ENCODE measurements at places on chromosomes 12 and 14.

- no peak overlapping the region for H3K4me3 ChIP-seq
- H3K27ac ChIP-seq, result no peak overlapping the region
- no peaks in the 10 kb centered on the region for H3K36me3 ChIP-seq
Measured at GRCh38 chr12:91274916-91275315, 92.3 kb upstream of the DCN start.

DNA sequence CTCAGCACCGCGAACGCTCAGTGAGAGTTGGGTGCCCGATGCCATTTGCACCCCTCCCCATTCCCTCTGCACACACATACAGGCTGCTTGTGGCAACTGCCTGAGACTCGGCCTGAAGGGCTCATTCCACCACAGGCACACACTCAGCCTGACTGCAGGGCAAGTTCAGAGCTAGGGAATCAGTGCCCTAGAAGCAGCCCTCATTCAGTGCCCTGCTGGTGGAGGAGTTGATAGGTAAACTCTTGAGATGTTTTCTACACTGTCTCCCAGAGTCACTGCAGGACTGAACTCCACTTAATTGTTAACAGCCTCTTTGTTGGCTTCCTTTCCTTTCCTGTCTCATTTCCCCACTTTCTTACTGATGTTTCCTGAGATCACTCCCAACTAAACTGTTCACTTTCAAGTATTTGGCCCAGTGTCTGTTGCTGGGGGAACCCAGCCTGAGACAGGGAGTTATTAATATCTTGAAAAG lies 16.9 kb downstream of the PPP1R36 start:
- H3K27ac ChIP-seq, result no peak overlapping the region
- no peak for DNase-seq
- no peaks in the 10 kb centered on the region for H3K36me3 ChIP-seq
- H3K4me3 ChIP-seq, result no peak overlapping the region

- DNase-seq, result no peak
- no peak overlapping the region for H3K27ac ChIP-seq
- H3K4me1 ChIP-seq, result no peaks in the 10 kb centered on the region
- no peaks in the 10 kb centered on the region for H3K36me3 ChIP-seq
- H3K4me3 ChIP-seq, result no peak overlapping the region
Measured at GRCh38 chr12:70227911-70228310, 15.3 kb upstream of the CNOT2 start.

DNA sequence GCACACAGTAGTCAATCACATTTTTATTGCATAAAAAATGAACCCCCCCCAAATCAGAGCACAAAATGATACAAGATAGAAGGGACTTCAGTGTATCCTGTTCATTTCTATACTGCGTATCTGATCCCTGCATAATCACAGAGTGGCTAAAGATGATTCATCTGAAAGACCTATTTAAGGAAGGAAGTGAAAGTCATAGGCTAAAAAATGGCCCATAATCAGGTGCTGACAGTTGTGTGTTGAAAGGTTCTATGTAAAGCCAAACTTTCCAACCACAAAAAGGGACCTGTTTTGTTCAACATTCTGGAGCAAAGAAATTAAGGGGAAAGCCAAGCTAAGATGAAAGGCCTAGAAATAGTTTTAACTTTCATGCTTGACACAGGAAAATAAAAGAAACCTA lies 147.8 kb upstream of the ATP2B1 start:
- H3K4me1 ChIP-seq, result peaks cover 25% of the 10 kb centered on the region
- H3K27ac ChIP-seq, result peak overlapping the region; percentile 6
- no peaks in the 10 kb centered on the region for H3K27me3 ChIP-seq
- no peak overlapping the region for H3K4me3 ChIP-seq
- no peak for DNase-seq
- peaks cover 4% of the 10 kb centered on the region for H3K36me3 ChIP-seq

DNA sequence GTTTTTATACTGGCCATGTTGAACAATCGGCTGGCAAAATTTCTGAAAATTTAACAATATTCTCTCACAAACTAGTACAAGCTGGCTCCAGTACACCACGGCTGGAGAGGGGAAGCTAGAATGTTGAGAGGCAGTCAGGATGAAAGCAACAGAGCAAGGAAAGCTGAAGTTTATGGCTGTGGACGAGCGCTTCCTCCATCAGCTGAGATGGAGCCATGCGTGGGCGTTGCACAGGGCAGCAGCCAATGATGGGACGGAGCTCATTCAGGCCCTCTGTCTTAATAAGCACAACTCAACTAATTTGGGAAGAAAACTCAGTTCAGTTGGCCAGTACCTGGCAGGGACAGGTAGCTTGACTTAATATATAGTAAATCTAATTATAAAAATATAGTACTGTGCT lies 14.1 kb upstream of the DCP1B start:
- DNase-seq, result no peak
- peaks cover 23% of the 10 kb centered on the region for H3K27me3 ChIP-seq
- no peaks in the 10 kb centered on the region for H3K36me3 ChIP-seq

DNA sequence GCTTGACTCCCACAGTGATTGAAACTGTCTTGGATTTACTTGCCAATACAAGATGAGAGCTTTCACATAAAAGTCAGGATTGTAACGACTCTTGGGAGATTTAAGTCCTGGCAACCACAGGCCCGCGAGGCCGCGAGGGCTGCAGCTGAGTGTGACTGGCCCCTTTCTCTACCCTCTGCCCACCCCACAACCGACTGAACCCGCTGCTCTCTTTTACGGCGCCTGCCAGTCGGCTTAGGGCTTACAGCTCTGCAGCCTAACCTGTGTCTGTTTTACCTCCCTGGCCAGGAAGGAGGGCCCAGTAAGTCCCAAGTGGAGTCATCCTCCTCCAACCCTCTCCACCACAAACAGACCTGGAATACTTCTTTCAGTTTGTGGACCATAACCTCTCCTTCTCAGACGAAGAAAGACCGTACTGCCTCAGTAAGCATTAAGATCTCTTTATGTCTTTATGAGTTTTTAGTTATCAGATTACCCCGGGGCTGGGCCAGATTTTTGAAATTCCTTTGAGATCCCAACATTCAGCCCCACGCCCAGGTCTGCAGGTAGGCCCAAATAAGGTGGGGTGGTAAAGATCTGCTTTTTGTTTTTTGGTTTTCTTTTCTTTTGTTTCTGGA lies 12.6 kb upstream of the TIGAR start:
- no peak overlapping the region for H3K27ac ChIP-seq
- no peaks in the 10 kb centered on the region for H3K27me3 ChIP-seq
- H3K4me1 ChIP-seq, result peaks cover 2% of the 10 kb centered on the region
- no peak overlapping the region for H3K4me3 ChIP-seq

DNA sequence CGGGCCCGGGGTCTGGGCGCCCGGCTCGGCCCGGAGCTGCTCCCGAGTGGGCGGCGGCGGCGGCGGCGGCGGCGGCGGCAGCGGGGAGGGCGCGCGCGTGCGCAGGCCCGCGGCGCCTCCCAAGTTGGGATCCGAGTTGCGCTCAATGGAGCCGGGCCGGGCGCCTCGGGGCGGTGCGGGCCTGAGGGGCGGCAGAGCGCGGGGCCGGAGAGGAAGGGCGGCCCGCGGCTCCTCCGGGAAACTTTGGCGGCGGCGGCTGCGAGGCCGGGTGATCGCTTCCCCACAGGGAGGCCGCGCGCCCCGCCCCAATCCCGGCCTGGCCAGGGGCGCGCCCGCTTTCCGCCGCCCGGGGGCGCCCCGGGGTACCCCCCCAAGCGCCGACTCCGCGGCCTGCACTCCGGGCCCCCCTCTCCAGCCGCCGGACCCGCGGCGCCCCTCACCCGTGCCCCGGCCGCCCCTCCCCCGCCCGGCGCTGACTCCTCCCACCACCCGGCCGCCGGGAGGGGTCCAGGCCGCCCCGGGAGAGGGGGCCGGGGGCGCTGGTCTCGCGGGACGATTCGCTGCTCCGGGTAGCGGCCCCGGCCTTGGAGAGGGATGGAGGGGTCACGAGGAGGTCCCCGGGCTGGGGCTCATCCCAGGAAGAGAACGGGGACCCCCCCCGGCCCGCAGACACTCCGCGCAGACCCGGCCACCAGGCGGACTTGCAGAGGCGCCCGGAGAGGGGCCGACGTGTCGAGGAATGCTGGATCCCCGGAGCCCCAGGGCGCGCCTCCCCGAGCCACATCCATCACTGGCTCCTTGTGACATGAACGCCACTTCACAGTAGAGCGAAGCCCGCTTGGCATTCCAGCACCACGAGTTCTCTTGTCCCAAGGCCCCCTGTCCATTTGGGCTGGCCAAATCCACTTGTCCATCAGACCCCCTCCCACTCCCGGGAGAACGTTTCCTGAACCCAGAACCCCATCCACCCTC lies at the start of gene RILPL1:
Gene RILPL1 (minus strand): TSS at position 48 of the 972 bp plus-strand sequence. CDS start 237 bp downstream, outside the sequence.
- H3K36me3 ChIP-seq, result no peaks in the 10 kb centered on the region
- peaks cover 16% of the 10 kb centered on the region for H3K27me3 ChIP-seq
- peaks cover 18% of the 10 kb centered on the region for H3K4me1 ChIP-seq
- peak; percentile 27 for DNase-seq
- peak within 1 kb of the TSS; percentile 66 for H3K27ac ChIP-seq
- peak within 1 kb of the TSS; percentile 83 for H3K4me3 ChIP-seq

- H3K4me1 ChIP-seq, result no peaks in the 10 kb centered on the region
- no peak overlapping the region for H3K27ac ChIP-seq
- no peak for DNase-seq
Measured at GRCh38 chr12:90280033-90280432, 571.4 kb upstream of the ATP2B1 start.

GRCh38 chr12:29616664-29617406 lies 119.3 kb upstream of the OVCH1 start:
- no peak for DNase-seq
- H3K4me3 ChIP-seq, result no peak overlapping the region
- no peaks in the 10 kb centered on the region for H3K4me1 ChIP-seq
- H3K27me3 ChIP-seq, result peaks cover 4% of the 10 kb centered on the region
- H3K36me3 ChIP-seq, result no peaks in the 10 kb centered on the region

GRCh38 chr12:45688183-45688582 lies 41.3 kb upstream of the ARID2 start:
- H3K27me3 ChIP-seq, result peaks cover 5% of the 10 kb centered on the region
- H3K27ac ChIP-seq, result no peak overlapping the region
- DNase-seq, result no peak
- H3K4me3 ChIP-seq, result no peak overlapping the region
- H3K36me3 ChIP-seq, result no peaks in the 10 kb centered on the region

- no peak overlapping the region for H3K4me3 ChIP-seq
- H3K4me1 ChIP-seq, result peaks cover 23% of the 10 kb centered on the region
- no peak for DNase-seq
- no peaks in the 10 kb centered on the region for H3K36me3 ChIP-seq
Measured at GRCh38 chr12:104213952-104214351, 1.6 kb upstream of the TXNRD1 start.

GRCh38 chr12:116323406-116324386 lies 46.2 kb upstream of the MED13L start:
- no peak overlapping the region for H3K4me3 ChIP-seq
- H3K36me3 ChIP-seq, result peaks cover 8% of the 10 kb centered on the region
- peaks cover 49% of the 10 kb centered on the region for H3K4me1 ChIP-seq
- no peaks in the 10 kb centered on the region for H3K27me3 ChIP-seq
- DNase-seq, result no peak
- H3K27ac ChIP-seq, result peak overlapping the region; percentile 72

DNA sequence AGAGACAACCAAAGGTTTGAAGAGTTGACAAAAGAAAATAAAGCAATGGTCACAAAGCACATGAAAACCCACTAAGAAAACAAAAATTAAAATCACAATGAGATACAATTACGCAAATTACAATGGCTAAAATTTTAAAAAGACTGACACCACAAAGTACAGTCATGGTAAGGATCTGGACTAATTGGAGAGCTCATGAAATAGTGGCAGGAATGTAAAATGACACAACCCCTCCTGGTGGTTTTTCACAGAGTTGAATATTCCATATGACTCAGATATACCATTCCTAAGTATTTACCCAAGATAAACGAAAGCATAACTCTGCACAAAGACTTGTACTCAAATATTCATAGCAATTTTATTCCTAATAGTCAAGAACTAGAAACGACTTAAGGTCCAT lies 65.9 kb downstream of the NOVA1 start:
- no peak overlapping the region for H3K4me3 ChIP-seq
- no peak overlapping the region for H3K27ac ChIP-seq
- no peaks in the 10 kb centered on the region for H3K4me1 ChIP-seq
- no peaks in the 10 kb centered on the region for H3K36me3 ChIP-seq
- H3K27me3 ChIP-seq, result no peaks in the 10 kb centered on the region

- peaks cover 2% of the 10 kb centered on the region for H3K36me3 ChIP-seq
- H3K27me3 ChIP-seq, result no peaks in the 10 kb centered on the region
- DNase-seq, result no peak
- no peaks in the 10 kb centered on the region for H3K4me1 ChIP-seq
Measured at GRCh38 chr12:64187370-64187769, 34.7 kb downstream of the KICS2 start.

DNA sequence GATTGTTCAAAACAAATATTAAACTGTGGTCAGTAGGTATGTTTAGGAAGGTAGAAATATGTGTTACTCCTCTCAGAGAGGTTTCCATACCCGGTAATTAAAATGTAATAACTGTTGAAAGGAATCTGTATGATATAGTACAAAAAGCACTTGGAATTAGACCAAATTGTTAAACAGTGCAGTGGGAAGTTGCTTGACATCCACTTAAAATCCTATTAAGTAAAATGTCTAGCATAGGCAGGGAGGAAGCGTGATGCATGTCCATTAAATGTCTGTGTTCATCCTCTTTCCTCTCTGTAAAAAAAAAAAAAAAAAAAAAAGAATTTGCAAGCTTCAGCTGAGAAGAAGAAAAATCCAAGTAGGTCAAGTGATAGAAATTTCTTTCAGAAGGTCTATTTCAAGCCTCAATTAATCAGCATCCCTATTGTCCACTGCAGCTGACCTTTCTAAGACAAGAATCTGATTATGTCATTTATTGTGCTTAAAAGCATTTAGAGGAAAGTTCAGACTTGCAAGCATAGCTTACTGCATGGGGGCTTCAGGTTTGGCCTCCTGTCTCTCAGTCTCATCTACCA lies 265.6 kb upstream of the RGS6 start:
- H3K4me1 ChIP-seq, result peaks cover 14% of the 10 kb centered on the region
- no peaks in the 10 kb centered on the region for H3K27me3 ChIP-seq
- DNase-seq, result no peak
- H3K4me3 ChIP-seq, result no peak overlapping the region
- peaks cover 27% of the 10 kb centered on the region for H3K36me3 ChIP-seq
- H3K27ac ChIP-seq, result no peak overlapping the region

DNA sequence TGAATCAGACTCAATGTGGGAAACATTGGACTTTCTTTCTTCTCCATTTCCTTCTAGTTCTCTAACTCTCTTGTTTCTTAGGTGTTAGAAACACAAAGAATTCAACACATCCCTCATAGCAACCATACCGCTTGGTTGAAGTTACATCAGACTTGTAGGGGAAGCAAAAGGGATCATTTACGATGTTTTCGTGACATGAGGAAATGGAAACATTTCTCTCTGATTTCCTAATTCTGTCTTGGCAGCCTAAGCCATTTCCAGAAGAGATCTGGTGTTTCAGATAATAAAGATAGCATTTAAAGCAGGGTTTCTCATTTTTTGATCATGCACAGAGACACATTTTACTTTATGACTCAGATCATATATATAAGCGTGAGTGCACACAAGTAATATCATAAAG lies 202.0 kb downstream of the TMEM132C start:
- no peak for DNase-seq
- H3K4me1 ChIP-seq, result no peaks in the 10 kb centered on the region
- no peaks in the 10 kb centered on the region for H3K27me3 ChIP-seq
- H3K27ac ChIP-seq, result no peak overlapping the region

GRCh38 chr12:53994264-53995001 lies 5.5 kb upstream of the HOXC9 start:
- H3K36me3 ChIP-seq, result no peaks in the 10 kb centered on the region
- H3K27ac ChIP-seq, result peak overlapping the region; percentile 62

GRCh38 chr12:69851976-69852375 lies 26.9 kb downstream of the MYRFL start:
- no peaks in the 10 kb centered on the region for H3K36me3 ChIP-seq
- no peaks in the 10 kb centered on the region for H3K4me1 ChIP-seq
- no peak for DNase-seq

- no peak overlapping the region for H3K4me3 ChIP-seq
- DNase-seq, result no peak
- H3K27ac ChIP-seq, result no peak overlapping the region
- no peaks in the 10 kb centered on the region for H3K36me3 ChIP-seq
- no peaks in the 10 kb centered on the region for H3K4me1 ChIP-seq
Measured at GRCh38 chr12:81245458-81245857, 167.6 kb downstream of the ACSS3 start.
